ENCODE measurements at places on chromosomes 16 and 17. TPM values are rescaled to one million over a fixed set of nuclear protein-coding genes. Genes with fewer than 3 reads are reported as not detected.

The ALOX15 gene
- 0.18 TPM for total RNA-seq

- DNase-seq: no peak
Measured at GRCh38 chr16:18833707-18834505, 32.6 kb upstream of the ARL6IP1 start.

DNA sequence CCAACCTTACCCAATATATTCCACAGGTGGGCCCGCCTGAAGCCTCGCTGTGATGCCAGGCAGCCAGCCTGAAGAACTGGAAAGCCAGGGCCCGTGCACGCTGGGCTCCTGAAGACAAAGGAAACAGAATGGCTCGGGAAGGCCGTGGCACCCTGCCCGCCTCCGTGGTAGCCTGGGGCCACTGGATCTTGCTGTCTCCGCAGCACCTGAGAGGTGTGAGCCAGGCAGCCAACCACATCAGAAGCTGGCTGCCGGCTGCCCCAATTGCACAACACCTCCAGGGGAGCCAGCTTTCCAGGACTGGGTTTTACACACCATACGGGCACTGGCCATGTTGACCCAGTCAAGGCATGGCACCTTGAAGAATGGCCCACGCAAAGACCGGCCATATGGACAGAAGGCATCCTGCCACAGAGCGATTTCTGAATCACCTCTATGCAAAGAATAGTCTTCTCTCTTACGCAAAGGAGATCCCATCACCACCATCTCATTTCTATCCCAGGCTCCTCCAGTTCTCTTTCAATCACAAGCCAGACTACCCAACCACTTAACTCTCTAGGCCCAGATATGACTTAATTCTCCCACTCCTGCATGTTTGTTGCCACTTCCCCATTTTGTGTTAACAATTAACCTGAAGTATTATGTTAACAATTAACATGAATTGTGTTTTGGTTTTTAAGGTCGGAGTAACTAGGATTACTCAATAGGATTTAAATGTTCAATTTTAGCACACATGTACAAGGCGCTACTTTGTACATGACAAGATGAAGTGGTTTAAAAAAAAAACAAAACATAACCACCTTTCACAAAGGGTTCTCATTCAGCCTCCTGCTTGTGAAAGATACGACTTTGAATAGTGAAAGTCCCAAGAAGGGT is 32.1 kb downstream of the ZFHX3 start:
- DNase-seq: no peak

DNA sequence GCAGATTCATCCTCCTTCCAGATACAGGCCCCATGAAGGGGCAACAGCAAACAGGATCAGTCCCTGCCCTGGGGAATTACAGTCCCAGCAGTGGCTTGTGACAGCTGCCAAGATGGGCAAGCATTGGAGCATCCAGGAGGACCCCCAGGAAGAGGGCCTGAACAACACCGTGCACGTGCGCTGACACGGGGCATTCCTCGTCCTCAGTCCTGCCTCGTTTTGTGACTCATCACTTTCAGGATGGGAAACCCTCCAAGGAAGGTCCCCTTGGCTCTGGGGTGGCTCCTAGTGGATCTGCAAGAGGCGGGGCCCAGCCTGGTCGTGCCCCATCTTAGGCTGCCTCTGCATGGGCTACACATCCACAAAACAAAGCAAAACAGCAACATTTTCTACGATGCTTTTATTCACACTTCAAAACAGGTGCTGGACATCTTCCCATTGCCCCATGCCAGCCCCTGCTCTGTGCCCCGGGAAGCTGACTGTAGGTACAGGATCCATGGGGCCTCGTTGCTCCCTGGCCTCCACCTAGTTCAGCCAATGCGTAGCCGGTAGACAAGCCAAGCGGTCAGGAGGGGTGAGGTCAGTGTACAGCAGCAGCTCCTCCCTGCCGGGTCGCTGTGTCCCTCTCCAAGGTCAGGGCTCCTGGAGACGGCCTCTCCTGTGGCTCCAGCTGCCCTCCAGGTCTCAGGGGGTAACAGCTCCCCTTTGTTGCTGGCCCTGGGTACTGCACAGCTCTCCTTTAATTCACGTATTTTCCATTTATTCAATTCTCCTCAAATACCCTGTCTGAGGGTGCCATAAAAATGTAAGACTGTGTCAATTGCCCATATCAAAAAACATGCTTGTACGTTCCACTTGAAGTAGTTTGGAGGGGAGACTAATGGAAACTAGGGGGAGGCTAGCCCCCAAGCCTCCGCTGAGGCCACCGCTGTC is 32.2 kb downstream of the ACTG1 start:
- DNase-seq: no peak

GRCh38 chr16:73997971-73998370 is 298.6 kb upstream of the PSMD7 start:
- DNase-seq: peak; percentile 95

All from muscle of leg (tissue), 16 donors.